ENCODE measurements at places on chromosomes 5 and 9. TPM values are rescaled to one million over a fixed set of nuclear protein-coding genes. Genes with fewer than 3 reads are reported as not detected.

DNA sequence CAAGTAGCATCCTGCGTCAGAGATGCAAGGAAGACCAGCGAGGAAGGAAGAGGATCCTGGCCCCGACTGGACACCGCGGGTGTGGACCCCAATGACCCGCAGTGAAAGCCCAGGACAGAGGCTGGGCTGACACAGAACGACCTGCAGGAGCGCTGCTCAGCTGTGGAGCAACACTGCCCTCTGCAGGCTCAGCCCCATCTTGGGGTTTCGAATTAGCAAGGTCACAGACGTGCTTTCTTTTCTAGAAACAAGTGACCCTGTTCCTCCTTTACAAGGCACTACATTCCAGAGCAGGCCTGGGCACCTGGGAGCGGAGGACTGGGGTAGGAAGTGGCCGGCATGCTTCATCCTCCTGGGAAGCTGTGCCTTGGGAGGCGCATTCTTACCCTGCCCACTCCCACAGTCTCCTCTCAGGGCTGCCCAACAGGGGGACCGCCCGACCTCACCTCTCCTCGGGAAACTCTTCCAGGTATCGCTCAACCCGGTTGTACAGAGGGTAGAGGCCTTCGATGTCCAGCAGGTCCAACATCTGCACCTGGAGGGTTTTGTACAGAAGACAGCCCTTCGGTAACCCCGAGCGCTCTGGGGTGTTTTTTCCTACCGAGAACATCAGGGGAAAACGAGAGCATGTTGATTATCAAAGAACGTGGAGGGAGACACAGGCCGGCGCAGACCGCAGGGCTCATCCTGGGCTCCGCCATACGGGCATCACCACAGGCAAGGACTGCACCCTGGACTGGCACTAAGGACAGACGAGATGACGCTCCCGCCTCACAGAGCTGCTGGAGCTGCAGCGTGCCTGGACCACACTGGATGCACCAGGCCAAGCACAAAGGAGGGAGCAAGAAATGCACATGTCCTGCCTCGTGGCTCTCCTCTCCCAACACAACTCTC is 35.0 kb downstream of the IPPK start:
- peak; percentile 64 for DNase-seq

GRCh38 chr5:112743631-112744030 is 5.9 kb downstream of the APC start:
- DNase-seq: no peak

DNA sequence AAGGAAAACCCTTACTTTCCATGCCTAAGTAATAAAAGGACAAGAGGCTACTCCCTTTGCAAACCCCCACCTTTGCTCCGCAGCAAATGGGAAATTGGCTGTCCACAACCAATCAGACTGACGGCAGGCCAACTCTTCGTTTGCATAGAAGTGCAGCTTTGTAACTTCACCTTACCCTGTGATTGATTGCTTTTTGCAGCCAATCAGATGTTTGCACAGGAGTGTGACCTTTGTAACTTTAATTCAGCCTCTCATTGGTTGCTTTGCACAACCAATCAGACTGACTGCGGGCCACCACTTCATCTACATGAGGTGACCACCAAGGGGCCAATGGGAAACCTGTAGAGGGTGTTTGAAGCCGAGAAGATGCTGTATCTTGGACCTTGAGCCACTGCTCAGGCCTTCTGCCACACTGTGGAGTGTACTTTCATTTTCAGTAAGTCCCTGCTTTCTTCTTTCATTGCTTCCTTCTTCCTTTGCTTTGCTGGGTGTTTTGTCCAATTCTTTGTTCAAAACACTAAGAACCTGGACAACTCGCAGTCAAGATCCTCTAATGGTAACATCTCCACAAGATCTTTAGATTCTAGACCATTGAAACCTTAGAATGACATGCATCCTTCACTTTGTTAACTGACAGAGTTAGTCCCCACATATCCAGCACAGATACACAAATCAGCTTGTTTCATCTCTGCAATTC is 51.3 kb upstream of the FREM1 start:
- DNase-seq: no peak

- no peak for DNase-seq
These were observed 342.5 kb upstream of the ACTBL2 start for GRCh38 chr5:57825031-57825686.

GRCh38 chr5:34053571-34054399 is 10.8 kb upstream of the C1QTNF3 start:
- no peak for DNase-seq

GRCh38 chr5:55969956-55970355 is 24.8 kb downstream of the IL6ST start:
- no peak for DNase-seq

GLRA1 gene
- not detected for total RNA-seq

UGT3A1 gene
- total RNA-seq: not detected

FNBP1 gene
- 53.6 TPM for total RNA-seq
